Activated naive CD4-positive, alpha-beta T cell (primary cell): ENCODE measurements at places on chromosomes 1 and 21.

DNA sequence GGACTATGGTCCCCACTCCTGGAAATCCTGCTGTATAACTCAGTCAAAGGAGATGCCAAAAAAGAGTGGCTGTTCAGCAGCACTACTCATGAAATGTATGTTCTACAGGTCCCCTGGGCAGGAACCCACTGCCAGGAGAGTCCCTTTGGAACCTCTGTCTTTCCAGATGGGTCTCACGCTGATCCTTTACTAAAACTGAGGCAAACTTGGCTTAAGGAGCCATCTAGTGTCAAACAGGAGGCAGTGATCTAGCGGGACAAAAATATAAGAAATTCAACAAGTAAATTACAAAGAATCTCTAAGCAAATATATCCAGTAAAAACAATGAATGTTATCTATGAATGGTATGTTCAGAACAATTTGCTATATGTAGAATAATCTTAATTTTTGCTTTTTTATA is 80.5 kb upstream of the PRMT6 start:
- DNase-seq, result no peak

- no peak for DNase-seq
These were observed 30.0 kb upstream of the ETS2 start for GRCh38 chr21:38775733-38776132.

- no peak for DNase-seq
These were observed 2.4 kb downstream of the PPM1J start for GRCh38 chr1:112712701-112713128.

DNA sequence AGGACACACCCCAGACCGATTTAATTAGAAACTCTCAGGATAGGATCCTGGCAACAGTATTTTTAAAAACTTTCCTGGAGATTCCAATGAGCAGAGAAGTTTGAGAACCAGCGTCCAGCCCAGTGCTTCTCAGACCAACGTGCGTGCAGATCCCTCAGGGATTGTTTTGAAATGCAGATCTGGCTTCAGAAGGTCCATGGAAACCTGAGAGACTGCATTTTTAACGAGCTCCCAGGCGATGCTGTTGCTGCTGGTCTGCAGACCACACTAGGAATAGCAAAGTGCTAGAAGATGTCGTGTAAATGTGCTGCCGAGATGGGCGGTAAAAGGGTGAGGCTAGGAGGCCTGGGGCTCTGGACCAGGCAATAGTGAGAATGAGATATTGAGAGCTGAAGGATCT is 18.4 kb upstream of the CASQ1 start:
- DNase-seq, result no peak

DNA sequence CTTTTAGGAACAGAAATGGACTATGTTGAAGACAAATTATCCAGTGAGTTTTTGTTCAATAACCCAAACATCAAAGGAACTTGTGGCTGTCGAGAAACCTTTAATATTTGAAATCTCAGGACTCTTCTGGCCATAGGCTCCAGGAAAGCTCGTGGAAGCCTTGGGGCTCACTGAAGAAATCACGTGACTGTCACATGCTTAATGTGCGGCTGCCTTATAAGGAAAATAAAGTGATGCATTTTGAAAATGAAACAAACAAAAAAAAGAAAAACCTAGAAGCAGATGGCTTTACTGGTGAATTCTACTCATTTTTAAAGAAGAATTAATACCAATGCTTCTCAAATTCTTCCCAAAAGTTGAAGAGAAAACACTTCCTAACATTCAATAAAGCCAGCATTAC is 228.4 kb upstream of the RAB4A start:
- DNase-seq, result no peak

GRCh38 chr1:10173582-10173981 is 36.8 kb upstream of the KIF1B start:
- no peak for DNase-seq

DNA sequence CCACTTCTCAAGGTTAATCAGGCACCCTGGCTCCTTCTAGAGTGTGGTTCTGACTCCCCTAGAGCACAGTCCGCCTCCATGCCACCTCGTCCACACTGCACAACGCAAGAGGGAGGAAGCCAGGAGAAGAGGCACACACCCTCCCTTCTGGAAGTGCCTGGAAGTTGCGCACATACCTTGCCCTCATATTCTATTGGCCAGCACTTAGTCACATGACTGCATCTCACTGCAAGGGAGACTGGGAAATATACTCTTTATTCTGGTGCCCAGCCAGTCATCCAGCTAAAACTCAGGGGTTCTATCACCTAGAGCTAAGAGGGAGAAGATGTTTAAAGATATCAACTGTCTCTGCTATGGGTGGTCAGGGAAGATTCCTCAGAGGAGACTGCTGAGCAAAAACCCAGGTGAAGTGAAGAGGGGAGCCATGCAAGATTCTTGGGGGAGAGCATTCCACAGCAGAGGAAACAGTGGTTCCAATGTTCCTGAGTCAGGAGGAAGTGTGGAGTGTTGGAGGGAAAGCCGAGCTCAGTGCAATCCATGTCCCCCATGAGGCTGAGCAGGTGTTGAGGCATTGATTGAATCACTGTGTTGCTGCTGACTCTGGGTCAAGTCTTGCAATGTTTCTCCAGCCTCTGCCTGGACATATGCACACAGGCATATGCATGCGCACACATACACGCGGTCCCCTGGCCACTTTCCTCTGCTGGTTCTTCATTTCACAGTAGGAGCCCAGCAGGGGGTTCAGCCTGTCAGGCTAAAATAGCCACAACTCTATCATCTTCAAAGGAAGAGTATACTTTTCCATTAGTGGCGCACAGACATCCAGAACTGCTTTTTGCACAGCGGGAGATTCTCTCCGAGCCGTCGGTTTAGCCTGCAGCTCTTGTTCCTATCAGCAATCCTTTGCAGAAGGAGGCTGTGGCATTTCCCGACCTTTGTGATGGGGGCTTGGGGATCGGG is 22.3 kb upstream of the KLHDC7A start:
- no peak for DNase-seq

GRCh38 chr1:30663596-30664091 is 59.7 kb downstream of the MATN1 start:
- DNase-seq, result no peak

DNA sequence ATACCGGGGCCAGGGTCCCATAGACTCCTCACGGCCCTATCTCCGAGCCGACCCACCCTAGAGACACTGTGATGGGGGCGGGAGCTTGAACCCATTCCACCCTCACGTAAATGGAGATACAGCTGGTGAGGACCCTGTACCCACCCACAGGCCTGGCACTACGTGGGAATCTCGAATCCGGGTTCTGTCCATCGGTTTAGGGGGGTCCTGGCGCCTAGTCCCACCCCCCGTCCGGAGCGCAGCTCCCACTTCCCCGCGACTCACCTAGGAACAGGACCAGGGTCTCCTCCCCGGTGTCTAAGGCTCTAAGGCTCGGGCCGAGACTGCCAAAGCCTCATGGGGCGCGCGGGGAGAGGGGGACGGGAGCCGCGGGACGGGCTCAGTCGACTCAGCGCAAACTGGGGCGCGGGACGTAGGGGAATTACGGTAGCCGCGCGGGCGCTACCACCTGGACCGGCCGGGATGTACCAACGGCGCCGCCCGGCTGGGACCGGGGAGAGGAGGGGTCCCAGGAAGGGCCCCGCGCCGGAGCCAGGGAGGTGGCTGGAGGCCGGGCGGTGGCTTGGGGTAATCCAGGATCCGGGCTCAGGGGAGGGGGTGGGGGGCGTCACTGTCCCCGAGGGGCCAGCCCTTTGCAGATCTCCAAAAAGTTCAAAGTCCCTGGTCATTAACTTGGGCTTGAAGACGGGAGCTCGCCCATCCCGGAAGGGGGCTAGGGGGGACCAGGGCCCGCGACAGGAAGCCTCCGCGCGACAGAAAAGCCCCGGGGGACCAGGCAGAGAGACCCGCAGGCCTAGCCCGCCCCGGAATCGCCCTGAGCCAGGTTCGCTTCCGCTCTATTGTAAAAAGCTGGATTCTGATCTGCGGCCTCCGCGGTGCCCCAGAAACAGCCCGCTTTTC is 1.0 kb downstream of the PLEKHG5 start:
- peak; percentile 25 for DNase-seq

- DNase-seq, result no peak
These were observed 571.2 kb downstream of the ADGRL2 start for GRCh38 chr1:82371844-82372498.

GRCh38 chr1:211480941-211481545 is 10.9 kb downstream of the RD3 start:
- no peak for DNase-seq

GRCh38 chr1:92864131-92864530 is 32.3 kb downstream of the RPL5 start:
- no peak for DNase-seq

DNA sequence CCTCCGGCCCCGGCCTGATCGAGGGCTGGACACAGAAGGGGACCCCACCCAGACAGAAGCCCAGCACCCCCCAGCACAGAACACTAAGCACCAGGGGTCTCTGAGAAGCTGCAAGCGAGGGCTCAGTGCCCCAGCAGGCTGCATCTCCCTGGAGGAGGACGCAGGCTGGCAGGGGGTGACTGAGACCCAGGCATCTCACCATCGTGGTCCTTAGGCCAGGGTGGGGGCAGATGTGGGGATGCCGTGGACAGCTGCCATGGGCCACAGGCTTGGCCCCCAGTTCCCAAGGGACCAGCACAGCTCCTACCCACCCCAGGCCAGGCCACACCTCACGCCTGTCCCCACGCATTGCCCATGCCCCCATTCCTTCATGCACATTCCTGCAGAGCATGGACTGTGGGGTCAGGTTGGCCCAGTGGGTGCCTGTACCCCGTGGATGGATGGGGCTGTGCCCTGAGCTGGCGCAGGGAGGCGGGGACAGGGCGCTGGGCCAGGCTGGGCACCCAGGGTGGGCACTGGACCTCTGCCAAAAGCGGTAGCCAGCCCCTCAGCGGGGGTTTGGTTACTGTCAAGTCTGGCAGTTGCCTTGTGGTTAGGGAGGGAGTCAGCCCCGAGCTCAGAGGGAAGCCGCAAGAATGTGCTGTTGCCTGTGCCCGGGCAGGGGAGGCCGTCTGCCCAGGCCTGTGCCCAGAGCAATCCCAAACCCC is 61.5 kb downstream of the ARHGEF16 start:
- no peak for DNase-seq

GRCh38 chr1:67684526-67685066 is 405 bp upstream of the GADD45A start:
- DNase-seq, result no peak

- DNase-seq, result no peak
These were observed 29.9 kb downstream of the TP53BP2 start for GRCh38 chr1:223815865-223816264.

GRCh38 chr1:245972476-245972875 is 534.6 kb downstream of the SMYD3 start:
- no peak for DNase-seq

- DNase-seq, result no peak
These were observed 971 bp upstream of the RNF2 start for GRCh38 chr1:185044387-185044786.

- DNase-seq, result no peak
These were observed 5.7 kb downstream of the IL23R start for GRCh38 chr1:67171978-67172377.

DNA sequence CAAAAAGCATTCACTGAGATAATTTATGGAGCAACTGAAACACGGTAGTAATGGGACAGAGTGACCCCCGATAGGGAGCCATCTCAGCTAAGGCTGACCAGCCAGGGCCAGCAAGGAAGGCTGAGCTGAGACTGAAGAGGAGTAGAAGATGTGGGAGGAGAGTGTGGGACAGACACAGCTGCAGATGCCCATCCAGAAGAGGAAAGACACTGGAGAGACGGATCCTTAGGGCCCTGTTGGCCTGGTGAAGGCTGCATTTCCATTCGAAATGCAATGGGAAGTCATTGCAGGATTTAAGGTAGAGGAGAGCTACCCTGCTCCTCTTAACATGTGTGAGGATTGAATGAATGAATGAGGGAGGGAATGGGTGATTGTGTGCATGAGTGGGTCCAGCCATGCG is 44.0 kb upstream of the LRP8 start:
- DNase-seq, result no peak

DNA sequence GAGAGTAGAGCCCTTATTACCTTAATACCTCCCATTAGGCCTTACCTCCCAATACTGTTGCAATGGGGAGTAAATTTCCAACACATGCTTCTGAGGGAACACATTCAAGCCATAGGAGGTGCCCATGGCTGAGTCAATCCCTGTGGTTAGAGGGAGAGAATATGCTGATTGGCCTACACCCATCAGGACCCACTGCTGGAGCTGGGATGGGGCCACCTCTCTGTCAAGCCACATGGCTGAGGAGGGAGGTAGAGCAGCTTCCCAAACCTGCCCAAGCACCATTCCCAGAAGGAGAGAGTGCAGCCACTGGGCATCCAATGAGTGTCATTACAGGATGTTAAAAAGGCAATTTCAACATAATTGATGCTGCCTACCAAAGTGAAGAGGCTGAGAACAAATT is 228.1 kb downstream of the C1orf94 start:
- no peak for DNase-seq

GRCh38 chr1:54681358-54681757 is 34.3 kb upstream of the TTC4 start:
- no peak for DNase-seq

GRCh38 chr21:33660406-33660805 is 18.1 kb downstream of the ITSN1 start:
- DNase-seq, result no peak

DNA sequence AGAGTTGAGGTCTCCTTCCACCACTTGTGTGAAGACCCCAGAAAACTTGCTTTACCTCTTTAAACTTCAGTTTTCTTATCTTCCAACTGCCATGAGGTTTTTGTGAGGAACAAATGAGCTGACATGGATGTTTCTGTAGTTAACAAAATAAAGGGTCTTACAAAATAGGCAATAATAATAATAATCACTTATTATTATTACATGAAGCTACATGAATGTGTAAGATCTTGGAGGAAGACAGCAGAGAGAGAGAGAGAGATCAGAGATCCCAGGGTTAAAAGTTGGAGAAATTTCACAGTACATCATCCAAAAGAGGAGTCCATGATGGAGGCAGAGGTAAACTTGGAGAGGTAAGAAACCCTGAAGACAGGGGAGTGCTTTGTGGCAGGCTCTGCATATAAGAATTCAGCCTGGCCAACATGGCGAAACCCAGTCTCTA is 10.7 kb downstream of the RCC1 start:
- DNase-seq, result no peak

- no peak for DNase-seq
These were observed 1.2 kb downstream of the RGL1 start for GRCh38 chr1:183806125-183806524.

DNA sequence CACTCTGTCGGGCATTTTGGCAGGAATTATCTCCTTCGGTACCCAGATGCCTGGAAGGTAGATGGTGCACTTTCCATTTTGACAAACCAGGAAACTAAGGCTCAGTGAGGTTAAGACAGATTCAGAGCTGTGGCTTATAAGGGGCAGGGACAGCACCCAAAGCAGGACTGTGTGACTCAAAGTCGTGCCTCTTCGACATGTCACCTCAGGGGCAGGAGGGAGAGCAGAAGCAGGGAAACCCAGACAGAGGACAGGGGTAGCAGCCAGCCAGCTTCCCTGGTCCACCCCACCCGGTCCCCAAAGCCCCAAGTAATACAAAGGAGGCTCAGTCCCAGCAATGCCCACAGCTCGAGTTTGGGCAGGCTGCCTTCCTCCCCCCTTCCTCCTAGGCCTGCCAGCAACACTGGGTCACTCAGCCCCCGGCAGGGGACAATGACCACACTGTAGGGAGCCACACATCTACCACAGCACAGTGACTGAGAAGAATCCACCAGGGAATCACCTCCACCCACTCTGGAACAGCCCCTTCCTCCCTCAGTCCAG is 2.5 kb downstream of the RHOC start:
- no peak for DNase-seq
